ENCODE measurements at places on chromosomes 1 and 21.
A peak's percentile ranks its signal among the peaks of the same experiment; 100 is the strongest.

DNA sequence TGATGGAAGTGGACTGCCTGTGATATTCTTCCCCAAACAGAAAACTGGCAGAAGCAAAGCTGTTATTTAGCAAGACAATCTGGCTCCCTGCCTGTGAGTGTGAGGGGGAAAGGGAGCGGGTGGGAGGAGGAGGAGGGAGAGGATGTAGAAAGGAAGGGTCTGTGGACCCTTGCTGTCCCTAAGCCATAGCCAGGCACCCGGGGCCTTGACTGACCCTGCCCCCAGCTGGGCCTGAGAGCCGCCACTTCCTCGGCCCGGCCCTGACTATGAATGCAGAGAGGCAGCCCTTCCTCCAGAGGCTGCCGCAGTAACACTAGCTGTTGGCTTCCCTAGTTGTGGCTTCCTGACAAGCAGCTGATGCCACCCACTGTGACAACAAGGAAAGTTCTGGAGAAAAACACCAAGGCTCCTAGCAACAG, 13.9 kb downstream of the PLA2G2F start:
- peak overlapping the region; percentile 76 for H3K27ac ChIP-seq
- no peaks in the 10 kb centered on the region for H3K27me3 ChIP-seq
- peaks cover 22% of the 10 kb centered on the region for H3K4me1 ChIP-seq
- H3K4me3 ChIP-seq, result no peak overlapping the region

DNA sequence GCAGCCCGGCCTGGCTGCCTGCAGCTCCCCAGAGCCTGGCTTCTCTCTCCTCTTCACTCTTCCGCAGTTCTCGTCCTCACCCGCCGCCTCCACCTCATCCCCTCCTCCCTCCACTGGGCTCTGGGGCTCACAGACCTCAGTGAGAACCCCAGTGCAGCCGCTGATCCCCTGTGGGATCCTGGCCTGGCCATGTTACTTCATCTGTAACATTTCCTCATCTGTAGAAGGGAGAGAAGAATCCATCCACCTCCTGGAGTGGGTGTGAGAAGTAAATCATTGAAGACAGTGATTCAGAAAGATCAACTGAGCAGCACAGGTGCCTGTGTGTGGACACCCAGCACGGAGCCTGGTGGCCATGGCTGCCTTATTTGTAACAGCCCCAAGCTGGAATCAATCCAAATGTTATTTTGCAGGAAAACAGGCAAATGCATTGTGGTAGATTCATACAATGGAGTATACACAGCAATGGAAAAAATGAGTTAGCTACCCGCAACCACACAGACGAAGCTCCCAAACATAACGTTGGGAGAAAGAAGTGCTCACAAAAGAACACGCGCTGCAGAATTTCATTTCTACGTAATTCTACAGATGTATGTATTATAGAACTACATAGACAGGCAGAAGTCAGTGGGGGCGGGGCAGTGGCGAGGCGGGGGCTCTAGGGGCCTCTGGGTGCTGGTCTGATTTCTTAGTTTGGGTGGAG, 8.7 kb downstream of the LAPTM5 start:
- H3K27ac ChIP-seq, result peak overlapping the region; percentile 36
- no peak for DNase-seq
- H3K4me3 ChIP-seq, result no peak overlapping the region
- no peaks in the 10 kb centered on the region for H3K27me3 ChIP-seq
- H3K4me1 ChIP-seq, result peaks cover 54% of the 10 kb centered on the region

DNA sequence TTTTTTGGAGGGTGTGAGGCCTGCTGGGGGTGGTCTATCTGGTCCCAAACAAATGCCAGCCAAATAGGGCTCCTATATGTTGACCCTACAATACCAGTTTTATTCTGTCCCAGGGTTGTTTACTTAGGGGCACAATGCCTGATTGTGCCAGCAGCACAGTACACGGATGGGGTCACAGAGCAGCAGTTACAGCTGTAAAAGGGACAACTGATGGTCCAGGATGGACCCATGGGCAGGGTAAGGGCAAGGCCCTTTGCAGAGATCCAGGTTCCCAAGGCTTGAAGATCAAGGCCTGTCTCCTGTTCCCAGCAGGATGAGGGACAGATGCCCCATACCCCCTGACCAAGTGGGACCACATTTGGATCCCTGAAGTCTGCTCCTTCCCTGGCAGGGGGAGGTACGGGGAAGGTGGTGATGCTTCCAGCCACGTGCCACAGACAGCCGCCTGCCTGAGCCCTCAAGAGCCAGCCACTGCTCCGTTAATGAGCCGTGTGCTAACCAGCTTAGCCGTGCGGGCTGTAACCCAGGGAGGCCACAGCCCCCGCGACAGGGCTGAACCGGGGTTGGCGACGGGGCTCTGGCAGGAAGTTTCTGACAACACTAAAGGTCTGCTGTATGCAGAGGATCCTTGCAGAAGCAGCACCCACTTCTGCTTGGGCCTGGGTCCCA, 18.2 kb downstream of the SLC6A9 start:
- no peak for DNase-seq
- no peaks in the 10 kb centered on the region for H3K27me3 ChIP-seq
- H3K4me1 ChIP-seq, result peaks cover 28% of the 10 kb centered on the region
- H3K27ac ChIP-seq, result no peak overlapping the region
- H3K36me3 ChIP-seq, result peaks cover 14% of the 10 kb centered on the region

GRCh38 chr21:28229814-28230213, 762.9 kb downstream of the LTN1 start:
- no peaks in the 10 kb centered on the region for H3K36me3 ChIP-seq
- no peak overlapping the region for H3K27ac ChIP-seq
- no peak overlapping the region for H3K4me3 ChIP-seq
- H3K27me3 ChIP-seq, result no peaks in the 10 kb centered on the region
- peaks cover 8% of the 10 kb centered on the region for H3K4me1 ChIP-seq
- DNase-seq, result no peak

DNA sequence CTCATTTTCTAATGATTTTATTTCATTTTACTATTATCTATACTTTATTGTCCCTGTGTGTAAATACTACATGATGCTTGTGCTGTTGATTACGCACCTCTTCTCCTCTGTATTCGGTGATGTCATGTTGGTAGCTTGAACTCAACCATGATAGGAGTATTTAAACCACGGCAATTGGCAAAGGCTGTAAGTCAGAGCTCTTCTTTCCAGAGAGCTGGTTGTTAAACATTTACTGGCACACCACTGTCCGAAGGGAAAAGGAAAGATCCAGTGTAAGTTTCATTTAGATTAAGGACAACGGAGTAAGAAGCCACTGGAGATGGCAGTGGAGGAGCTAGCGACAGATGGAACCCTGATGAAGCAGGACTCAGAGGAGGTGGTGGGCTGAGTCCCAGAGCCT, 93.4 kb upstream of the KCNE2 start:
- H3K36me3 ChIP-seq, result no peaks in the 10 kb centered on the region
- DNase-seq, result no peak
